Mesothelial cell of epicardium (in vitro differentiated cells): ENCODE measurements at places on chromosomes 13 and 19.

GRCh38 chr19:7480222-7480969 lies 8.4 kb downstream of the PEX11G start:
- H3K36me3 ChIP-seq, result no peaks in the 10 kb centered on the region
- H3K4me3 ChIP-seq, result no peak overlapping the region
- peaks cover 20% of the 10 kb centered on the region for H3K4me1 ChIP-seq
- H3K27me3 ChIP-seq, result no peaks in the 10 kb centered on the region
- no peak for DNase-seq

DNA sequence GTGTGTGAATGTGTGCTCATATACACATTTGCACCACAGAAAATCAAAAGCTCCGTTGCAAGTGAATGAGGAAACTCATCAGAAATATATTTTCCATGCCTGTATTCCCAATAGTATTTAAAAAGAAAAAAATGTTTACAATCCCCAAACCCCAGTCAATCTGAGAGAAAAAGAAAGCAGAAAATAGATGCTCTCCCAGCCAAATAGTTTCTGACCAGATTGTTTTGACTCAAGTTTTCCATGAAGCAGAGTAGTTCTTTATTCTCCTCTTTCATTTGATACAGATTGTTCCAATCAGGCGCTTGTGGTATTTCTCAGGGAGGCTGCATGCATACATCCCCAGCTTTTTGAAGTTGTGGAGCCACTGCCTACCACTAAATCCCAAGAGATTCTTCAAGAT lies 110.6 kb downstream of the STARD13 start:
- H3K36me3 ChIP-seq, result no peaks in the 10 kb centered on the region
- no peak overlapping the region for H3K4me3 ChIP-seq
- no peak for DNase-seq
- H3K27ac ChIP-seq, result no peak overlapping the region
- no peaks in the 10 kb centered on the region for H3K27me3 ChIP-seq

DNA sequence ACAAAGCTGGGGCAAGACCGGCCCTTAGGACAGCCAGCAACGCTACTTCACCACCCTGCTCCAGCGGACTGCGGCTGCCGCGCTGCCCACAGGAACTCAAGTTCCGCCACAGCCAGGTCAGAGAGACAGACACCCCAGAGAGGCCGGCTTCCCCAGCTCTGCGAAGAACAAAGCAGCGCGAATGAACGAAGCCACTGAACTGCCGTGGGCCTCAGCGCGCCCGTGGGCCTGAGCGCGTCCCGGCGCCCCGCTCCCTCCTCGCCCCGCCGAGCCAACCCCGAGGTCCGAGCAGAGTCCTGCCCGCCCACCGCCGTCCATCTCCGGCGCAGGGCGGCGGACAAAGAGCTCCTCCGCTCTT lies 158.4 kb downstream of the RNF17 start:
- peak overlapping the region; percentile 98 for H3K27ac ChIP-seq
- H3K27me3 ChIP-seq, result no peaks in the 10 kb centered on the region
- H3K36me3 ChIP-seq, result no peaks in the 10 kb centered on the region
- DNase-seq, result no peak

DNA sequence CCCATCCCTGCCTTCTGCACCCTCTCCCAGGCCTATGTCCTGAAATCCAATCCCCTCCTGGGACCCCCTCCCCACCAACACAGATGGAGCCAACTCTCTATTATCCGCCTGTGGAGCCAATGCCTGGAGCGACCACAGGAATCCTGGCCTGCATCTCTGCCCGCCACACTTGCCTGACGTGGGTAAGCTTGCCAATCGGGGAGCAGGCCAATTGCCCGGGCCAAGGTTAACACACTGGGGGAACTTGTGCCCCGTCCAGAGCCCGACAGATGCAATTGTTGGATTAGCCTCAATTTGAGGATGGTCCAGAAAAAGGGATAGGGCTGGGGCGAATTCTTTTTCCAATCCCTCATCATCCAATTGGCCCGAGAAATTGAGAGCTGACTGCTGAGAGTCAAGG lies 5.9 kb downstream of the WIZ start:
- H3K4me1 ChIP-seq, result peaks cover 5% of the 10 kb centered on the region
- H3K4me3 ChIP-seq, result no peak overlapping the region
- no peaks in the 10 kb centered on the region for H3K27me3 ChIP-seq
- H3K36me3 ChIP-seq, result peaks cover 4% of the 10 kb centered on the region

DNA sequence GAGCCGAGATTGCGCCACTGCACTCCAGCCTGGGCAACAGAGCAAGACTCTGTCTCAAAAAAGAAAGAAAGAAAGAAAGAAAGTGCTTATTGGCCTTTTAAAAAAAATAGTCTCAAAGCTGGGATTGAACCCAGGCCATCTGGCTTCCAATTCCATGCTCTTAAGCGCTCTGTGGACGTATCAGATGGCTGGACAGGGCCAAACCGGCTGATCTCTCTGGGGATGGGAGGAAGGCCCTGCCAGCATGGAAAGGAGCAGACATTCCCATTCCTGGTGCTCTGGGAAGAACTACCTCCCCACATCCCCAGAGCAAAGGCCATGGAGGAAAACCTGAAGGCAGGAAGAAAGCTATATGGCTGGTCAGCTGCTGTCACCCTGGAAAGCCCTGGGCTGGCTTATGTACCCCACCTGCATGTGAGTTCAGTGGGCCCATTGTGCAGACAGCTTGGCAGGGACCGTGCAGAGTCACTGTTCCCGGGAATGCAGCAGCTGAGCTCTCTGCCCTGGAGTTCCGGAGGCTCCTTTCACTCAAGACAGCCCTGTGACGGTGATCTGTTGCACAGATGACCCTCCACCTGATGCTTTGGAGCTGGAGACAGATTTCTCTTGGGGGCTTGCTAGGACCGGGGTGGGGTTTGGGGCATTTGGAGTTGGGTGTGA lies 84.3 kb downstream of the SIPA1L3 start:
- peaks cover 13% of the 10 kb centered on the region for H3K4me1 ChIP-seq
- H3K36me3 ChIP-seq, result no peaks in the 10 kb centered on the region
- H3K27me3 ChIP-seq, result no peaks in the 10 kb centered on the region
- H3K4me3 ChIP-seq, result no peak overlapping the region

DNA sequence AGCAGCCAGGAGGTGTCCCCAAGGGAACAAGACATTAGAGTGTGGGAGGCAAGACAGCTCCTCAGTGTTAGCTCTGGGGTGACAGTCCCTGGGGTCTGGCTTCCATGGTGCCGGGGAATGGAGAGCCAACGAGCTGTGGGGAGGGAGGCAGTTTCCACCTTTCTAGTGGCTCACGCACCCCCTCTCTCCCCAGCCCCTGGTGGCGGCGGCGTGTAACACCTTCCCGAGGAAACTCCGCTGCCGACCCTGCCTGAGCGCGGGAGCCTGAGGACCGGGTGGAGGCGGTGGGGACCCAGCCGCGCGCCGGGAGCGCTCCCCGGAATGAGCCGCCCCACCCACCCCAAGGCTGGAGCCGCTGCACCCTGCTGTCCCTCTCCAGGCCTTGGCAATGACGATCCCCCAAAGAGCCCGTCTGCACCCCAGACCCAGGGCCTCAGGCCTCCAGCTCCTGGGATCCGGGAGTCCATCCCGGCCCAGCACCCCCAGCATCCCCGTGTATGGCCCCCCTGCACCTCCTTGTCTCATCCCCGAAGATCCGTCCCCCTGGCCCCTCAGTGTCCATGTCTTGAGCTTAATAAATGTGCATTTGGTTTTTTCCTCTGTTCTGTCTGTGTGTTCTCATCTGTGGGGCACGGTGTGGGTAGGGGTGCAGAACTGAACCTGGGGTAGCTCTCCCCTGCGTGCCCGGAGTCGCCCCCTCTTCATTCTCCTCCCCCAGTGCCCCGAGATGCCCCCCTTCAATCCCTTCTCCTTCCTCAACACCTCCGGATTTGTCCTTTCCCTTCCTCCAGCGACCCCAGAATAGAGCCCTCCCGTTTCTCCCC lies 622 bp upstream of the FXYD5 start:
- H3K4me3 ChIP-seq, result peak overlapping the region; percentile 82
- peaks cover 33% of the 10 kb centered on the region for H3K27me3 ChIP-seq
- peaks cover 3% of the 10 kb centered on the region for H3K36me3 ChIP-seq

DNA sequence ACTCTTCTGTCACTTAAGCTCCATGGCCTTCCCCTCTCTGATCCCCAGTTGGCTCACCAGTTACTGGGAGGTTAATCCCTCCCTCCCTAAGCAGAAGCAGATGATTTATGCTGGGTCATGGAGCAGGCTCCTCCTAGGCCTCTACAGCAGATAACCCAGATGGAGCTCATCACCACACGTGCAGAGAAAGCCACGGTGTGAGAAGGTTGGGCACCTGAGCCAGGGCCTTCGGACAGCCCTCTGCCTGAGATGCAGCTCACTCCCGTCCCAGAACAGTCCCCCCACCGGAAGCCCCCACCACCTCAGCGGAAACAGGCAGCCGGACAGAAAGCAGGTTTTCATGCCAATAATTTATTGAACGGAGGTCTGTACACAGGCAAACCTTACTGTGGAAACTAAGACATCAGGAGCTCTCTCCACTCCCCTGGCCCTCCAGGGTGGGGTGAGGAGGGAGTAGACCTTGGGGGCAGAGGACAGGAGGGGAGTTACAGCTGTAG lies 9.8 kb downstream of the ZNF526 start:
- peaks cover 2% of the 10 kb centered on the region for H3K4me1 ChIP-seq
- no peak for DNase-seq
- H3K27me3 ChIP-seq, result no peaks in the 10 kb centered on the region

GRCh38 chr13:98541191-98541590 lies 35.7 kb downstream of the STK24 start:
- H3K27ac ChIP-seq, result peak overlapping the region; percentile 97
- H3K4me1 ChIP-seq, result peaks cover 59% of the 10 kb centered on the region
- no peak overlapping the region for H3K4me3 ChIP-seq
- DNase-seq, result no peak
- no peaks in the 10 kb centered on the region for H3K27me3 ChIP-seq
- H3K36me3 ChIP-seq, result peaks cover 5% of the 10 kb centered on the region

- H3K27me3 ChIP-seq, result peaks cover 9% of the 10 kb centered on the region
- no peak for DNase-seq
- no peak overlapping the region for H3K4me3 ChIP-seq
- peaks cover 5% of the 10 kb centered on the region for H3K4me1 ChIP-seq
- H3K36me3 ChIP-seq, result no peaks in the 10 kb centered on the region
Measured at GRCh38 chr13:31775686-31776085, 36.4 kb downstream of the RXFP2 start.

- DNase-seq, result peak; percentile 53
- no peak overlapping the region for H3K4me3 ChIP-seq
- no peaks in the 10 kb centered on the region for H3K27me3 ChIP-seq
- H3K4me1 ChIP-seq, result peaks cover 16% of the 10 kb centered on the region
- H3K27ac ChIP-seq, result peak overlapping the region; percentile 70
Measured at GRCh38 chr19:1945899-1946298, 4.9 kb downstream of the CSNK1G2 start.

DNA sequence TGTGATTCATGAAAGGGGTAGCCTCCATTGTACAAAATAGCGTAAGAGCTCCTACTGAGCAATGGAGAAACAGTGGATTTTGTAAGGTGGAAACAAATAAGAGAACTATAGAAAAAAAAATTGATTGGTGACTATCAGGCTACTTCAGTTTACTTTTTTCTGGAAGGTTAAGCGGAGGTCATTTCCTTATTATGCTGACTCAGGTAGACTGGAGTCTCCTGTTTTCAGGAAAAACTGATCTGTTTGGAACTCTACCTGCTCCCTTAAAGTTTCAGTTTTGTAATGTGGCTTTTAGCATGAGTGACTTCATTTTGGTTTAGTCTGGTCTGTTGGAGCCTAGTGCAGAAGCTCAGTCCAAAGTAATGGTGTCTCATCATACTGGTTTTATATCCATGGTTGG lies 3.4 kb downstream of the ZNF607 start:
- peaks cover 20% of the 10 kb centered on the region for H3K4me1 ChIP-seq
- no peak for DNase-seq
- H3K36me3 ChIP-seq, result peaks cover 31% of the 10 kb centered on the region
- peak overlapping the region; percentile 24 for H3K27ac ChIP-seq
- H3K27me3 ChIP-seq, result no peaks in the 10 kb centered on the region
- H3K4me3 ChIP-seq, result no peak overlapping the region
